ENCODE measurements at places on chromosomes 4 and X.

- DNase-seq = no peak
Measured at GRCh38 chrX:70219938-70220764, 14.3 kb upstream of the AWAT1 start.

DNA sequence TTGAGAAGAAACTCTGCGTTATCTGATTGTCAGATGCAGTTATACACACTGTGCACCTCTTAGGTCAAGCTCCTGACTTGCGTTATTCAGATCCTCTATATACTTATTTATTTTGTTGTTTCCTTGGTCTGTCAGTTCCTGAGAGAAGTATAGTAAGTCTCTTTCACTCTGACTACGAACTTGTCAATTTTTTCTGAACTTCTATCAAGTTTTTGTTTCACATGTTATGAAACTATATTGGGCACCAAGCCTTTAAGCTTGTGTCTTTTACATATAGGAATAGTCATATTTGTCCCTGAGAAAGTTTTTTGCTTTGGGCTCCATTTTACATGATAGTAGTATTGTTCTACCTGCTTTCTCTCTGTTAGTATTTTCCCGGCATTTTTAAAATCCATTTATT is 31.7 kb downstream of the ZNF275 start:
- DNase-seq = no peak

DNA sequence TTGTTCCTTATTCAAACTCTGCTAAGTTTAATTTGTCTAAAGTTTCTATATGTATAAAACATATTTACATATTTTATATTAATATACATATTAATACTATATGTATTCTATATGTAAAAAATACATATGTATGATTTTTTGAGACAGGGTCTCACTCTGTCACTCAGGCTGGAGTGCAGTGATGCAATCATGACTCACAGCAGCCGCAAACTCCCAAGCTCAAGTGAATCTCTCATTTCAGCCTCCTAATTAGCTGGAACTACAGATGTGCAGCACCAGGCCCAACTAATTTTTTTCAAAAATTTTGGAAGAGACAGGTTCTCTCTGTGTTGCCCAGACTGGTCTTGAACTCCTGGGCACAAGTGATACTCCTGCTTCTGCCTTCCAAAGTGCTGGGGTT is 684.9 kb downstream of the TRAM1L1 start:
- no peak for DNase-seq

GRCh38 chrX:110851780-110852179 is 56.2 kb upstream of the CHRDL1 start:
- DNase-seq = no peak

GRCh38 chr4:985123-985830 is 1.6 kb upstream of the IDUA start:
- DNase-seq = no peak

DNA sequence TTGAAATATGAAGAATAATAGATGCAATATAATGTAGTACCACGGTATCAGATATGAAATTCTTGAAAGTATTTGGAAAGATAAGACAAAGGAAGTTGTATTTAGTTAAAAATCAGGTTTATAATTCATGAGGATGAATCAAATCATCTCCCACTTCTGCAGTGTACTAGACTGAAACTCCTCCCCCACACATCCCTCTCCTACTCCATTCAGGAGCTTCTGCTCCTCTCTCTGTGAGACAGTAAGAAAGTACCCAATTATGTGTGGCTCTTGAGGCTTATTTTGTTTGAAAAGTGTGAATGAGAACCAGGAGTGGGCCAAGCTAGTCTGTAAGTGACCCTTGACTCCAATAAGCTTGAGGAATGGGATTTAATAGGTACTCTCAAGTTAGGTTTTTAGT is 9.5 kb downstream of the SLAIN2 start:
- no peak for DNase-seq

DNA sequence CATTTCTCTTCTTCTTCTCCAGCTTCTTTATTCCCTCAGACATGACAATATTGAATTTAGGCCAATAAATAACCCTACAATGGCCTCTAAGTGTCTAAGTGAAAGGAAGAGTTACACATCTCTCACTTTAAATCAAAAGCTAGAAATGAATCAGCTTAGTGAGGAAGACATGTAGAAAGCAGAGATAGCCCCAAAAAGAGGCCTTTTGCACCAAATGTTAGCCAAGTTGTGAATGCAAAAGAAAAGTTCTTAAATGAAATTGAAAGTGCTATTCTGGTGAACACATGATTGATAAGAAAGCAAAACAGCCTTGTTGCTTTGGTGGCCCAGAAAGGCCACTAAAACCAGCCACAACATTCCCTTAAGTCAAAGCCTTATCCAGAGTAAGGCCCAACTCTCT is 146.2 kb upstream of the HHIP start:
- no peak for DNase-seq

DNA sequence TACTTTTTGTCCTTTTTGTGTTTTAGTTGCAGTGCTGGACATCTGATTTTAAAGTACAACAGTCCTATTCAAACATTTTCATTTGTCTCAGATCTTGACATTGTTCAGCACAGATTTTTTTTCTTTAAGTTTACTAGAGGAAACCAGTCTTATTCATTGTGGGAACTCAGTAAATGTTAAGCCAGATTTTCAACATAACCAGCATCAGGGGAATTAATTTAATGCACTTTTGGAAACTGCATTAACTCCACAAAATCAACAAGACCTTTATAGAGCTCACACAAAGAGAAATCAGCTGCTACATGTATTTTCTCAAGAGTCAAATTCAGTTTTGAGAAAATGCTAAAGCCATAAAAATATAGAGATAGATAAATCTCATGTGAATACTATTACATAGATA is 9.9 kb downstream of the CPE start:
- DNase-seq = no peak

DNA sequence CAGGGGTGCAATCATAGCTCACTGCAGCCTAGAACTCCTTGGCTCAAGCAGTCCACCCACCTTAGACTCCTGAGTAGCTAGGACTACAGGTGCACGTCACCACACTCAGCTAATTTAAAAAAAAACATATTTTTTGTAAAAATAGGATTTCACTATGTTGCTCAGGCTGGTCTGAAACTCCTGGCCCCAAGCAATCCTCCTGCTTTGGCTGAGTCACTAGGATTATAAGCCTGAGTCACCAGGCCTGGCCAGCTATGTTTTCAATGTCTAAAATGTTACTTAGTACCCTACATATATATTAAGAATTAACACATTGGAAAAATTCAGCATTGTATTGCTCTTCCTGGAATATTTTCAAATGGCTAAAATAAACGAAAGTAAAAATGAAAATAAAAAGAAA is 37.5 kb downstream of the PNPLA4 start:
- DNase-seq = no peak

DNA sequence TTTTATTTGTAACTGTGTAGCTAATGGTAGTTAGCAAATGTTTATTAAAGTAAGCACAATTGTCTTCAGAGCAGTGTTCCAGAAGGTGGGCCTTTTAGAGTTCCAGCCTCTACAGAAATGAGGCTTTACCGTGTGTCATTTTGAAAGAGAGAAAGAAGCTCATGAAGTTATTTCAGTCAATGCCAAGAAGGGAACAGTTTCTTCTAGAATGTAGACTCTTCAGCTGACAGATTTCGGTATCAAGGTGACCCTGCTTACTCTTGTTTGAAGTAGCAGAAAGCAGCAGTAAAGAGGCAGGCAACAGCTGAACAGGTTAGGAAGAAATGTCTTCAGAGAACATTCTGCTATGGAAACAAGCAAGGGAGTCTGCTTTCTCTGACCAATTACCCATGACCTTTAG is 93.6 kb downstream of the TASL start:
- no peak for DNase-seq

Data from activated CD8-positive, alpha-beta memory T cell treated with anti-CD3 and anti-CD28 coated beads for 1 hour (primary cell).